ENCODE measurements at places on chromosomes 12 and 14.

GRCh38 chr14:46596236-46596635 is 55.3 kb downstream of the RPL10L start:
- no peak for DNase-seq

- DNase-seq = peak; percentile 61
These were observed 242.0 kb upstream of the MDGA2 start for GRCh38 chr14:47917344-47917954.

DNA sequence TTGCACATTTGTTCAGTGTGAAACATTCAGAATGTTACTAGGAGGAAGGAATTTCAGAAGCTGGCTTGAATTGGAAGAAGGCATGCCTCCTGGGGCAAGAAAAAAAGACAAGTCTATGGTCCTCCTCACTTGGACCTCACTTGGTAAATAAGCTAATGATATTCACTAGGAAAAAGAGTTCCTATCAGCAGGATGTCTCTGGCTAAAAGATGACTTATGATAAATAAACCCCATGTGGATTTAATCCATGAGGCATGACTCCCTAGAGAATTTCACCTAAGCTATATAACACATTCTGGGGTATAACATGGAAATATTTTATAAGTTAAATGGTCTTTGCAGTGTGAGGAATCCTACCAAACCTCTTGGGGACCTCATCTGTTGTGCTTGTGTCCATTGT is 199.9 kb downstream of the LRIG3 start:
- DNase-seq = no peak

DNA sequence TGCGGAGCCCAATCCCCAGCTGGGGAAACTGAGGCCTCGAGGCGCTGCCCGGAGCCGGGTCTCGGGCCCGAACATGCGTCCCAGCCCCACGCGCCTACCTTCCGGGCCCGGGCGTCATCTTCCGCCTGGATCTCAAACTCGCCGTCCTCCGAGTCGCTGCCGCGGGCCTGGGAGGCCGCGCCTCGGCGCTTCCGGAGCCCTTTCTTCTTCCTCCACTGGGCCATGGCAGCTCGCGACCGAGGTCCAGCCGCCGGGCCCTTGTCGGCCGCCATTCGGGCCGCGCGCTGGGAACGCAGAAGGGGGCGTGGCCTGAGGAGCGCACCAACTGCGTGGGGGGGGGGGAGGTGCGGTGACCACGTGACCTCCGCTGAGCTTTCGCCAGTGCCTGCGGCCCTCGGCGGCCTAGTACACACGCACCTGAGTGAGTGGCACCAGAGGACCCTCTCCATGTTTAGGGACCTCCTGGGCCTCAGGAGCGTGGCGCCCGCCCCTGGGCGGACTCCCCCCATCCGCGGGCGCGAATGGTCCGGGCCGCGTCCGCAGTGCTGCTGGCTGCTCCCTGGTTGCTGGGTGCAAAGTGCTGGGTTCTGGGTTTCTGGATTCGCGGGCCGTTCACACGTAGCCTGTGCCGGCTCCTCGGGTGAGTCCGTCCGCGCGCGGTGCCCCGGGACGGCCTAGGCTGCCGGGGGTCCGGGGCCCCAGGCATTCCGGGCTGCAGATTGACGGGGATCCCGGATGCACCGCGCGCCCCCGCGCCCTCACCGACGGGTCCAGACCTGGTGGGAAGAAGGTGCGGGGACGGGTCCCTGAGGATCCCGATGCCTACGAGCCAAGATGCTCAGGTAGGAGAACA is at the start of the genes DDX54 and RITA1:
Gene DDX54, minus strand, starts transcription at position 299 of the 853 bp plus-strand sequence. Its CDS starts 27 bp downstream, at position 272.
Gene RITA1, plus strand, starts transcription at position 542 of the 853 bp plus-strand sequence. CDS start 1,026 bp downstream, outside the sequence.
- peak; percentile 82 for DNase-seq

GRCh38 chr12:48189331-48190125 is 6.1 kb downstream of the CCDC184 start:
- peak; percentile 78 for DNase-seq

- no peak for DNase-seq
These were observed 88.1 kb downstream of the EFCAB11 start for GRCh38 chr14:89866458-89866857.

- DNase-seq = no peak
These were observed 42.2 kb upstream of the APPL2 start for GRCh38 chr12:105278043-105278697.

Data from mesenchymal stem cell (in vitro differentiated cells and primary cell).